ENCODE measurements at places on chromosomes 12 and 14.
A peak's percentile ranks its signal among the peaks of the same experiment; 100 is the strongest.

DNA sequence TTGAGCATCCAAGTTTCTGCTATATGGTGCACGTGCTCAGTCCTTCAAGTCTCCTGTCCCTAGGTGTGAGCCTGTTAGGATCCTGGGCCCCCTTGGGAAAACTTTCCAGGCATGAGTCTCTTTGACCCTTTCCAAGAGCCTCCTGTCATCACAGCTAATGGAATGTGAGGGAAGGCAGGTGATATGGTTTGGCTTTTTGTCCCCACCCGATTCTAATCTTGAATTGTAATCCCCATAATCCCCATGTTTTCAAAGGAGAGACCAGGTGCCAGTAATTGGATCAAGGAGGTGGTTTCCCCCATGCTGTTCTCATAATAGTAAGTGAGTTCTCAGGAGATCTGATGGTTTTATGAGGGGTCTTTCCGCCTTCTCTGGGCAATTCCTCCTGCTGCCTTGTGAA, 265.5 kb downstream of the ATP23 start:
- peaks cover 26% of the 10 kb centered on the region for H3K27me3 ChIP-seq
- H3K27ac ChIP-seq: no peak overlapping the region
- H3K4me3 ChIP-seq: no peak overlapping the region
- no peaks in the 10 kb centered on the region for H3K36me3 ChIP-seq

DNA sequence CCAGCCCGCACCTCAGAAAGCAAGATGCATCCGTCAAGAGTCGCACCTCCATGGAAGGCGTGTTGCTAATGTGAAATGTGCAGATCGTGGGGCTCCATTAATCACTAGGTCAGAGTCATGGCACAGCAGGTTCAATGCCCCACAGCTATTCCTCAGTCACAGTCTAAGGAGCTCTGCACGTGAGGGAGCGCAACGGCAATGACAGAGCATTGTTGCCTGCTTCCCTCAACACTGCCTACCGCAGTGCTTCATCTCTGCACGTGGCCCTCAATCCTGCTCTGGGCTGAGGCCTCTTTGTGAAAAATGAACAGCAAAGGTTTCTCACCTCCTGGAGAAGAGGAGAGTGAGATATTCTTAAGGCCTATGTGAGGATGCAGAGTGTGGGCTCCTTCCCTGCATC, 995.2 kb upstream of the TMEM132C start:
- H3K27ac ChIP-seq: no peak overlapping the region
- no peaks in the 10 kb centered on the region for H3K36me3 ChIP-seq
- DNase-seq: no peak

- H3K27me3 ChIP-seq: no peaks in the 10 kb centered on the region
- H3K27ac ChIP-seq: no peak overlapping the region
- no peaks in the 10 kb centered on the region for H3K36me3 ChIP-seq
- no peaks in the 10 kb centered on the region for H3K4me1 ChIP-seq
- no peak for DNase-seq
Observed at GRCh38 chr12:76300297-76300665, 47.9 kb downstream of the BBS10 start.

- peak overlapping the region; percentile 80 for H3K4me3 ChIP-seq
- H3K27ac ChIP-seq: peak overlapping the region; percentile 92
- peaks cover 66% of the 10 kb centered on the region for H3K4me1 ChIP-seq
- H3K27me3 ChIP-seq: no peaks in the 10 kb centered on the region
Observed at GRCh38 chr14:68586896-68587751, 205.7 kb downstream of the ZFP36L1 start.

DNA sequence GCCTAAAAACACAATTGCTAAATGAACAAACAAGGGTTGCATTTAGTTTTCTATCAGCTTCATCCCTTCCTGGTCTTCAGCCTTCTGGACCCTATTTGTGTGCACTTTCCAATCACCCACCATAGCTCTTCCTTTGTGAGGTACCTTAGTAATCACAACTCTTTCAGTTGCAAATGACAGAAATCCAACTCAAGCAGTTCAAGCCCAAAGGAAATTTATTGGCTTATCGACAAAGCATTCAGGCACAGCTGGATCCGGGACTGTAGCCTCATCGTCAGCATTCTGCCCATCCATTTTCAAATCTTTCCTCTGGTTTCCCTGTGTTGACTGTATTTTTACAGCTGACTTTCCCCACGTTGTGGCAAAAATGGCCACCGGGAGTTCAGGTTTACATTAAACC, 148.6 kb upstream of the VASH1 start:
- no peak overlapping the region for H3K4me3 ChIP-seq
- H3K4me1 ChIP-seq: no peaks in the 10 kb centered on the region
- DNase-seq: no peak
- peaks cover 27% of the 10 kb centered on the region for H3K27me3 ChIP-seq

GRCh38 chr14:56211084-56211483, 92.9 kb downstream of the PELI2 start:
- no peaks in the 10 kb centered on the region for H3K27me3 ChIP-seq
- no peak overlapping the region for H3K4me3 ChIP-seq
- no peak overlapping the region for H3K27ac ChIP-seq
- no peak for DNase-seq
- H3K4me1 ChIP-seq: peaks cover 31% of the 10 kb centered on the region
- H3K36me3 ChIP-seq: no peaks in the 10 kb centered on the region

GRCh38 chr12:57620245-57620935, 9.2 kb downstream of the ARHGEF25 start:
- peaks cover 15% of the 10 kb centered on the region for H3K4me1 ChIP-seq
- H3K36me3 ChIP-seq: peaks cover 16% of the 10 kb centered on the region
- no peak for DNase-seq
- H3K27me3 ChIP-seq: peaks cover 96% of the 10 kb centered on the region
- no peak overlapping the region for H3K27ac ChIP-seq

- H3K27me3 ChIP-seq: peaks cover 16% of the 10 kb centered on the region
- H3K4me1 ChIP-seq: no peaks in the 10 kb centered on the region
- peak overlapping the region; percentile 83 for H3K4me3 ChIP-seq
- H3K36me3 ChIP-seq: no peaks in the 10 kb centered on the region
- no peak overlapping the region for H3K27ac ChIP-seq
- no peak for DNase-seq
Observed at GRCh38 chr12:112938751-112939150, 477 bp downstream of the OAS3 start.

GRCh38 chr14:36270191-36270590, 50.2 kb downstream of the MBIP start:
- DNase-seq: no peak
- no peaks in the 10 kb centered on the region for H3K36me3 ChIP-seq
- H3K4me3 ChIP-seq: no peak overlapping the region
- peaks cover 19% of the 10 kb centered on the region for H3K4me1 ChIP-seq
- peaks cover 58% of the 10 kb centered on the region for H3K27me3 ChIP-seq

DNA sequence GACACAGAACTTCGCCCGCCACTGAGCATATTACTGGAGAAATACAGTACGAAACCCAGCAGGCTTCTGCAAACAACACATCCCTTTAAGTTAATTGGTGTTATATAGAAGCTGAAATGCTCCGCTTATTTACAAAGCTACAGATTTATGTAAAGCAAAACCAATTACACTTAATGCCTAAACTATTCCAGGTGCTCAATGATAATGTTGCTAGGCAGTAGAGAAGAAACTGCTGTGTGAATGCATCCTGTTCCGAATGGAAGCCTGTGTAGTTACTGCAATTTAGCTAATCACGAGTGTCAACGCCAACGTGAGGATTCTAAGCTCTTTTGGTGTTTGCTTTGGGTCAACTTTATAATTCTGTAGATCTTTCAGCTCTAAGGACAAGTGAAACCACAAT, 89.8 kb downstream of the SLC15A5 start:
- H3K27ac ChIP-seq: no peak overlapping the region
- H3K4me1 ChIP-seq: no peaks in the 10 kb centered on the region
- H3K4me3 ChIP-seq: no peak overlapping the region
- H3K27me3 ChIP-seq: peaks cover 40% of the 10 kb centered on the region
- H3K36me3 ChIP-seq: no peaks in the 10 kb centered on the region
- no peak for DNase-seq

DNA sequence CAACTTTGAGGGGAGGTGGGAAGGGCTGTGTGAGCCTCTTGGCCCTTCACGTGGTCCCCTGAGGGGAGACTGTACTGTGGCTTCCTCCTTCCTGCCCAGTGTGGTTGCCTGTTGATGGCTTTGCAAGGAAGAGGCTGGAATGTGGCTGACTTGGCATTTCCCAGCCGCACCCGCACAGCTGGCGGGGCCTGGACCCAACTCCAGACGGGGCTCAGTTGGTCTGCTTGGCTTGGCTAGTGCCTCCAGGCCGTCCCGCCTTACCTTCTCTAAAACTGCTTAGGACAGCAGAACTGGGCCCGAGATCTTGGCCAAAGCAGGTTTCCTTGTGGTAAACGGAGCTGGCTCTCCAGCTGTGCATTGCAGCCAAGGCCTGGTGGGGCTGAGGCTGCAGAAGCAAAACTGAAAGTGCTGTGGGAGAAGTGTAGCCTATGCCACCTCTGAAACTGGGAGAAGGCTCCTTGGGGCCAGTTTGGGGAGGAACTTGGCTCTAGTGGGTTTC, 139.5 kb downstream of the SMOC1 start:
- H3K4me3 ChIP-seq: no peak overlapping the region
- peaks cover 4% of the 10 kb centered on the region for H3K27me3 ChIP-seq
- no peak overlapping the region for H3K27ac ChIP-seq
- peaks cover 34% of the 10 kb centered on the region for H3K4me1 ChIP-seq
- no peaks in the 10 kb centered on the region for H3K36me3 ChIP-seq

GRCh38 chr14:30573966-30574365, 15.0 kb downstream of the G2E3 start:
- H3K4me3 ChIP-seq: no peak overlapping the region
- no peaks in the 10 kb centered on the region for H3K27me3 ChIP-seq

GRCh38 chr12:1651946-1652345, 22.9 kb downstream of the WNT5B start:
- H3K27me3 ChIP-seq: peaks cover 67% of the 10 kb centered on the region
- peaks cover 18% of the 10 kb centered on the region for H3K36me3 ChIP-seq
- H3K4me3 ChIP-seq: no peak overlapping the region
- H3K27ac ChIP-seq: no peak overlapping the region
- no peak for DNase-seq

GRCh38 chr12:60194678-60195077, 598.8 kb downstream of the SLC16A7 start:
- no peaks in the 10 kb centered on the region for H3K36me3 ChIP-seq
- no peak overlapping the region for H3K4me3 ChIP-seq
- no peak overlapping the region for H3K27ac ChIP-seq
- H3K27me3 ChIP-seq: no peaks in the 10 kb centered on the region
- DNase-seq: no peak
- no peaks in the 10 kb centered on the region for H3K4me1 ChIP-seq

Data from type B pancreatic cell (in vitro differentiated cells).